ENCODE measurements at places on chromosomes 7 and 10.

DNA sequence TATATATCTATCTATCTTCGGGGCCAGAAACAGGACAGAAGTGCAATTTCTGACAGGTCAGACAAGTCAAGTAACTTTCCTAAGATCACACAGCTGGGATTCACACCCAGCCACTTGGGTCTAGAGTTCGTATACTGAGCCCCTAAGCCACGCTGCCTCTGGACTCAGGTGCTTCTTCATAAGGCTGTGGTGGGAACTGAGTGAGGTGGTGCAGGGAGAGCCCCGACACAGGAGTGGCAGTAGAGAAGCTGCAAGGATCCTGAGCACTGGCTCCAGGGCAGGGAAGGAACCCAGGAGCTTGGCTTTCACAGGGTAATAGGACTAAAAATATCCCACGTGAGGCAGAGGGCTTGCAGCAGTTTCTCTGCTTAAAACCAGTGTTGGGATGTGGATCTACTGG lies 33.8 kb downstream of the C10orf53 start:
- no peak for DNase-seq

- no peak for DNase-seq
Measured at GRCh38 chr10:44362866-44363711, 21.8 kb downstream of the CXCL12 start.

DNA sequence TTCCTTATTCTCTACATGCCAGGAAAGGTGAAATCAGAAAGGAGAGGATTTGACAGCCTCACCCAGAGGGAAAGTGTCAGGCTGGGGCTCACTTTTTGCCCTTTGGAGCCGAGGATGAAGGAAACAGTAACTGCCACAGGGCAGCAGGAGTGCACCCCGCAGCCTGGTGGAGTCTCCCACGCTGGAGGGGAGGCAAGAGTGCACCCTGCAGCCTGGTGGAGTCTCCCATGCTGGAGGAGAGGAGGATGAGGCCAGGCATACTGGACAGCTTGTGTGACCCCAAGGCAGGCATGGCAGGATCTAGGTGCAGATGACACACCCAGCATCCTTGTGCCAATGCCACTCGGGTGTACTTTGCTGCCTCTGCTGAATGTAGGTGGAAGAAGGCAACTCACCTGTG lies 484.0 kb downstream of the DNAJB6 start:
- no peak for DNase-seq

GRCh38 chr10:61708846-61709245 lies 46.1 kb downstream of the CABCOCO1 start:
- no peak for DNase-seq

DNA sequence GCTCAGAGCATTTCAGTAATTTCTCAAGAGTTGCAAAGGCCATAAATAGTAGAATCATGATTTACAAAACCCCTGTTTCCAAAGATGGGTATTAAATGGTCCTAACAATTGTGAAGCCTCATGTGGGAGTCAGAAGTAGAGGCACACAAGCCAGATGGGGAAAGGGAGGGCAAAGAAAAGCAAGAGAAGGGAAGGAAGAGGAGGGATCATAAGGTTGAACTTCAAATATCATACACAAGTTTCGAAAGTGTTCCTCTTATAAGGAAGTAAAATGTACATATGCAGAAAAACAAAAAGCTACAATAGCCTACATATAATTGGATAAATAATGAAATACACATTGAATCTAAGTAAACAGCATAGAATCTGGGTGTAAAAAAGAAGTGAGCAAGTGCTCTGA lies 6.0 kb downstream of the LIPN start:
- no peak for DNase-seq

DNA sequence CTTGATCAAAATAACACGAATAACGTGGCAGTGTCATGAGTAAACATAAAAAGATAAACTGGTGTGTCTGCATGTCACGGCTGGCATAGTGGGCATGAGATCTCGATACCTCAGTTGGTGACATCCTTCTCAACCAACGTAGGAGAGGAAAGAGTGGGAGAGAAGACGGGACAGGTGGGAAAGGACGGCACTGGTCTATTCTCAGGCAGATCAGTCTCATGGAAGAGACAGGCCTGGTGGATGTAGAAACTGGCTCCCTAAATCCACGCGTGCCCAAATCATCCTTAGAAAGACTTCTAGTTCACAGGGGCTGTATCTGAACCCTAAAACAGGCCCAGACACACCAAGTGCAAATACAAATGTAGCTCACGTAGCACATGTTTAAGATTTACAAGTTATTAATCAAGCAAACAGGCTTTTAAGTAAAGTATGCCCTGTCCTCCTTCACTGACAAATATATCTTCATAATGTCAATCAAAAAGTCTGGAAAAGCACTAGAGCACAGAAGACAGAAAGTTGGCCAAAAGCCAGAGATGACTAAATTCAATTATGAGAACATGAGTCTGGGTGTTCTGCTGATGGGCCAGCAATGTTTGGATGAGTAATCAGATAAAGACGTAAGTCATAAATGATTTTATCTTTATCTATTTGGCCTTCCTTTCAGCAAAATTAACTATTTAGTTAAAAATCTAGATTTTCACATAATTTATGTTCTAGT lies 56.3 kb downstream of the SFMBT2 start:
- DNase-seq, result peak; percentile 56

GRCh38 chr10:44310762-44311562 lies 73.9 kb downstream of the CXCL12 start:
- DNase-seq, result no peak

- DNase-seq, result no peak
Measured at GRCh38 chr10:18665815-18666558, 6.8 kb downstream of the ARL5B start.

GRCh38 chr7:88586219-88586618 lies 173.3 kb upstream of the ZNF804B start:
- DNase-seq, result no peak

GRCh38 chr7:33038639-33039038 lies 23.9 kb downstream of the NT5C3A start:
- no peak for DNase-seq

DNA sequence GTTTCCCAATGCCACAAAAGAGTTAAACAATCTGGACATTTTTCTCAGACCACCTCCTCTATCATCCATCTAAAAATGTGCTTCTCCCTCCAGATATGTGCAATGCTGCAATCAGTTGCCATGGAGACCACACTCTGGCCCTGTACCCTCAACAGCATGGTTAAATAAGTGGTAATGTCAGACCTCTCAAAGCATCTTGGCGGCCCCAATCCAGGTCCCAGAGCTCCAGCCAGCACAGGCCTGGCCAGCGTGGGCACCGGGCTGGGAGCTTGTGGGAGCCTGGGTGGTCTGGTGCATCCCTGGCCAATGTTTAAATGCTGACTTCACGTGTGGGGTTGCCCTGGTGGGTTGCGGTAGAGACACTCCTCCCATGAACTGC lies 362.9 kb upstream of the ZNF32 start:
- no peak for DNase-seq

- DNase-seq, result no peak
Measured at GRCh38 chr7:31775556-31775955, 88.5 kb downstream of the PPP1R17 start.

DNA sequence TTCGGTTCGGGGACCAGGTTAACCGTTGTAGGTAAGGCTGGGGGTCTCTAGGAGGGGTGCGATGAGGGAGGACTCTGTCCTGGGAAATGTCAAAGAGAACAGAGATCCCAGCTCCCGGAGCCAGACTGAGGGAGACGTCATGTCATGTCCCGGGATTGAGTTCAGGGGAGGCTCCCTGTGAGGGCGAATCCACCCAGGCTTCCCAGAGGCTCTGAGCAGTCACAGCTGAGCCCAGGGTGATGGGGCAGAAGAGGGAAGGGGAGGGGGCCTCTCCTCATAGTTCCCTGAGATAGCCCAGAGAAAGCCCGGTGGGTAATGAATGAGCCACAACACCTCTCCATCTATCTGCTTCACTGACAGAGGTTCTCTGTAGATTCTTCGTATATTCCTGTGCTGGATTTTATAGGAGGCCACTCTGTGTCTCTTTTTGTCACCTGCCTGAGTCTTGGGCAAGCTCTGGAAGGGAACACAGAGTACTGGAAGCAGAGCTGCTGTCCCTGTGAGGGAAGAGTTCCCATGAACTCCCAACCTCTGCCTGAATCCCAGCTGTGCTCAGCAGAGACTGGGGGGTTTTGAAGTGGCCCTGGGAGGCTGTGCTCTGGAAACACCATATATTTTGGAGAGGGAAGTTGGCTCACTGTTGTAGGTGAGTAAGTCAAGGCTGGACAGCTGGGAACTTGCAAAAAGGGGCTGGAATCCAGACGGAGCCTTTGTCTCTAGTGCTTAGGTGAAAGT lies 16.4 kb downstream of the PRSS2 start:
- no peak for DNase-seq

GRCh38 chr10:25813511-25813910 lies 120.5 kb upstream of the MYO3A start:
- DNase-seq, result no peak

DNA sequence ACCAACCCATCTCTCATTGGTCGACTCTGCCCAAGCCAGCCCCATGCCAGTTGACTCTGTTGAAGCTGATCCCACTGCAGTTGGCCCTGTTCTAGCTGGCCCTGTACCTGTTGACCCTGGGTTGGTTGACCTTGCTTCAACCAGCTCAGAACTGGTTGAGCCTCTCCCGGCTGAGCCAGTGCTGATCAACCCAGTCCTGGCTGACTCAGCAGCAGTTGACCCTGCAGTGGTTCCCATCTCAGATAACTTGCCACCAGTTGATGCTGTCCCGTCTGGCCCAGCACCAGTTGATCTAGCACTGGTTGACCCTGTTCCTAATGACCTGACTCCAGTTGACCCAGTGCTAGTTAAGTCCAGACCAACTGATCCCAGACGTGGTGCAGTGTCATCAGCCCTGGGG lies 7.4 kb downstream of the PPRC1 start:
- DNase-seq, result no peak

DNA sequence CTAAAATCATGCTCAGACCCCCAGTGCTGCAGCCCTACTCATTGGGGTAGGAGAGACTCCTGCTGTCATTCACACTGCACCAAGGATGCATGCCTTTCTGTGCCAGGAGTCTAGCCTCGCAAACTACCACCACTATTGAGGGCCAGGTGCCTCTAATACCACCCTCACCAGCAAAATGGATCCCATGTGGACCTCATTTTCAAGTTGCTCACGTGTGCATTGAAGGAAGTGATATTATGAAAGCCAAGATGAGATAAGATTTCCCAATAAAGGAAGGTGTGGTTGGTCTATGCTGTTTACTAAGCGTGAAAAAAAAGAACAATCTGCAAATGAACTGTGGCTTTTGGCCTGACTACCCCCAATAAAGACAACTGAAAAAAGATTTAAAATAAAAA lies 7.2 kb upstream of the LAMTOR4 start:
- DNase-seq, result no peak

GRCh38 chr7:80918909-80919721 lies at the start of gene SEMA3C:
TSS of gene SEMA3C (minus strand) at chr7:80919051. CDS start at chr7:80916781, 2,270 bp downstream.
- DNase-seq, result peak; percentile 95

DNA sequence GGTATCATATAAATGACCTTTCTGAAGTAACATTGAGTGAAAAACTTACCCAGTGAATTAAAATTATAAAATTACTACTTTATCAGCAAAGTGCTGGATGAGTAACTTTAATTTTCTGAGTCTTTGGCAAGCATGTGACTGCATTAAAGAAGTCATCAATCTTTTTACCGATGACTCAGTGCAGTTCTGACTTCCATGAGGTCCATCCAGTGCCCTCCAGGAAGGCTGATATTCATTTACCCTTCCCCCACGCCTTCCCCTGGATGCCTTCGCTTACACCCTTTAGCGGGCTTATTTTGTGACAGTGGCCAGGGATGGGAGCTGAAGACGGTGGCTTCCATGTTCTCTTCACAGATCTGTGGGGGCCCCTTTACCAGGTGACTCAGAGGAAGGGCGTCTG lies 572.9 kb upstream of the PFKP start:
- DNase-seq, result no peak

DNA sequence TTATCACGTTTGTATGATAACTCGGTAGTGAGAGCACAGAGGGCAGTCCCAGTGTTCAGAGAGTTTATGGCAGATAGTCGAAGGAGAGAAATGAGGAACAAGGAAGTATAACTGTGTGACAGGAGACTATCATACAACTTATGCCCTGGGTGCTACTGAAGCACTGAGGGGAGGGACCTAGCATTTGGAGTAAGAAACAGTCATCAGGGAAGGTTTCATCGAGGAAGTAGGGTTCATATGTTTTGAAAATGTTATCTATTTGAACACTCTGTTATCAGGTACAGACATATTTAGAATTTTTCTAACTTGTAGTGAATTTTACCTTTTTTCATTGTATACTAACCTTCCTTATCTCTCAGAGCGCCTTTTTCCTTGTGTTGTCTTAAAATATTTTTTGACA lies 1214.4 kb upstream of the C7orf33 start:
- DNase-seq, result no peak

- DNase-seq, result no peak
Measured at GRCh38 chr7:12267542-12267941, 56.4 kb downstream of the TMEM106B start.

- DNase-seq, result no peak
Measured at GRCh38 chr10:131012641-131012985, 298.9 kb downstream of the TCERG1L start.

Measured in NCI-H226 (cell line).